ENCODE measurements at places on chromosomes 7 and 10.

GRCh38 chr10:80372675-80373074 lies 16.1 kb downstream of the DYDC2 start:
- DNase-seq: no peak

DNA sequence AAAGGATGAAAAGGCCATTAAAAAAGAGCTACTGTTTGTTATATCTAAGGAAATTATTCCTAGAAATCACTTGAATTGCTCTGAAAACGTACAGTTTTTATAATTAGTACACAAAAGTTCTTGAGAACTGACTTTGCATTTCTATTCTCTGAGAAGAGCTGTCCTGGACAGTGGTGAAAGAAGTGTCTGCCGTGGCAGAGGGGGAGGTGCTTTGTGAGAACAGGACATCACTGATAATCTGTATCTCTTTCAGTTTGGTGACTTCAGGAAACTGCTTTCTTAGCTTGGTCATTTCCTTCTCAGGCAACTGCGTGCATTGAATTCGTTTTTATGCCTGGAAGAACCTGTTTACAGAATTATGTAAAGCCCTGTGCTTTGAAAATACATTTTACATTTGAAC lies 52.1 kb downstream of the POLL start:
- no peak for DNase-seq

GRCh38 chr7:26167303-26167934 lies 15.4 kb downstream of the NFE2L3 start:
- DNase-seq: no peak

- no peak for DNase-seq
These were observed 7.0 kb downstream of the GPR26 start for GRCh38 chr10:123673198-123673597.

DNA sequence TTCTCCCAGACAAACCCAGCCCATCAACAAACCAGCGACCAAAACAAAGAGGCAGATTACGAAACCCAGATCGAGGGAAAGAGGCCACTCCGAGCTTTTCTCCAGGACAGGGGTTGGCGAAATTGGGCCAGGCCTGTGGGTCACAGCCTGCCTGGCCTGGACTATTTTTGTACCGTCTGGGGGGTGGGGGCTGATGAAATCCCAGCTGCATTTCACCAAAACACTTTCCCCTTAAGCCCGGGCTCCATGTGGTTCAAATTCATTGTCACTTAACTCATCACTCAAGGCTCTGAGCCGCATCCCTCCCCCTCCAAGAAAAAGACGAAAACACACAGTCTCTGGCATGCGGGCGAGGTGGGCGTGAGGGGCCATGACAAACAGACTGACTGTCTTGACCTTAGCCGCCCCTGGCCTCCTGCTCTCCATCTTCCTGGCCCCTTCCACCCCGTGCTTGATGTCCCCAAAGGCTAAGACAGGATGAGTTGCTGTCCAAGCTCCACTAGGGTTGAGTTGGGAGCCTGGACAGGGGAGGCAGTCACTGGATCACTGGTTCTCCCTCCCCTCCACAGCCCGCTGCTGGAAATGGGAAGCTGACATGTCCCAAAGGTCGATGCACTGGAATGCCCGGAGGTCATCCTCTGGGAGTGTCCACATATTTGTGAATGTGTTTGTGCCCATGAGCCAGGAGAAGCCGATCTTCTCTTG lies 19.2 kb downstream of the TMEM270 start:
- peak; percentile 55 for DNase-seq

- DNase-seq: no peak
These were observed 15.9 kb downstream of the URGCP start for GRCh38 chr7:43890468-43890867.

- no peak for DNase-seq
These were observed 255.1 kb downstream of the TNS3 start for GRCh38 chr7:47326808-47327207.

GRCh38 chr10:81967716-81968115 lies 92.7 kb downstream of the NRG3 start:
- no peak for DNase-seq

- DNase-seq: no peak
These were observed 59.3 kb upstream of the PLXDC2 start for GRCh38 chr10:19756919-19757318.

GRCh38 chr10:69088471-69088769 lies 517 bp downstream of the SRGN start:
- no peak for DNase-seq

GRCh38 chr10:21814866-21815265 lies 188.7 kb downstream of the DNAJC1 start:
- peak; percentile 59 for DNase-seq

DNA sequence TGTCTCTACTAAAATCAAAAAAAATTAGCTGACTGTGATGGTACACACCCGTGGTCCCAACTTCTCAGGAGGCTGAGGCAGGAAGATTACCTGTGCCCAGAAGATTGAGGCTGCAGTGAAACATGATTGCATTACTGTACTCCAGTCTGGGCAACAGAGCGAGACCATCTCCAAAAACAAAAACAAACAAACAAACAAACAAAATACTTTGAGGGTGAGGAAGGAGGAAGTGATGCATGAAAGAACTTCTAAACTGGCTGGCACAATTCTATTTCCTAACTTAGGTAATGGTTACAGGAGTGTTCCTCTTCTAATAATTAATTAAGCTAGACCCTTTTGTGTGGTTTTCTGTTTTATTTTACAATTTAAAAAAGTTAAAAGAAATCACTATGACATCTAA lies 15.5 kb downstream of the WAPL start:
- no peak for DNase-seq

- DNase-seq: peak; percentile 88
These were observed 562 bp downstream of the TMEM243 start for GRCh38 chr7:87218796-87219544.

DNA sequence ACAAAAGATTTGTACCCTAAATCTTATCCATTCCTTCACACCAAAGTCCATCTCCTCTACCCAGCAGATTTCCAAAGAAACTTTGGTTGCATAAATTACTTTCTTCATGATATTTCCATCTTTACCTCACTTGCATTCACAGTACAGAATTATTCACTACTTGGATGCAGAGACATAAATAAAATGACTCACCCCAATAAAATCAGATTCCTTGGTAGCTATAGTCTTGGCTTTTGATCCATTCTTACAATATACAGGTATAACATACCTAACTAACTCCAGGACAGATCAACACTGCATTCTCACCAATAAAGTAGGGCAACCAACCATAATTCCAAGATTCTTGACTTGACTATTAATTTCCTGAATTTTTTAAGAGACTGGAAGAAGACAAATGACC lies 815.1 kb downstream of the MAGI2 start:
- no peak for DNase-seq

GRCh38 chr10:6580279-6581029 lies 378 bp upstream of the PRKCQ start:
- peak; percentile 47 for DNase-seq

DNA sequence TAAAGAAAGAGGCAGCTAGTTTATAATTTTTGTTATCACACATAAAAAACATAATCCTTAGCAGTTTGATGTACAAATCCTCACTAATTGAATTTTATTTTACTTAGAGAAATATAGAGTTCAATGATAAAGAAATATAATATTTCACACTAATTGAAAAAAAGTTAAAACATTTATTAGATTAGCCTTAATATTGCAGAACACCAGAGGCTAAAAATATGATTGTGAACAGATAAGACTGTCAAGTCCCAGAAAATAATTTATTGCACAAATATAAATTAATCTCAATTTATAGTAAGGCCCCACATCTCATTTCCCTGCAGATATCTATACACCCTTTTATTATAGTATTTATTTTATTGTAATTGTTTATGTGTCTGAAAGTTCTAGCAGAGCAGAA lies 690.8 kb upstream of the PHF14 start:
- no peak for DNase-seq

- DNase-seq: peak; percentile 20
These were observed 17.8 kb downstream of the SCD start for GRCh38 chr10:100364735-100365391.

DNA sequence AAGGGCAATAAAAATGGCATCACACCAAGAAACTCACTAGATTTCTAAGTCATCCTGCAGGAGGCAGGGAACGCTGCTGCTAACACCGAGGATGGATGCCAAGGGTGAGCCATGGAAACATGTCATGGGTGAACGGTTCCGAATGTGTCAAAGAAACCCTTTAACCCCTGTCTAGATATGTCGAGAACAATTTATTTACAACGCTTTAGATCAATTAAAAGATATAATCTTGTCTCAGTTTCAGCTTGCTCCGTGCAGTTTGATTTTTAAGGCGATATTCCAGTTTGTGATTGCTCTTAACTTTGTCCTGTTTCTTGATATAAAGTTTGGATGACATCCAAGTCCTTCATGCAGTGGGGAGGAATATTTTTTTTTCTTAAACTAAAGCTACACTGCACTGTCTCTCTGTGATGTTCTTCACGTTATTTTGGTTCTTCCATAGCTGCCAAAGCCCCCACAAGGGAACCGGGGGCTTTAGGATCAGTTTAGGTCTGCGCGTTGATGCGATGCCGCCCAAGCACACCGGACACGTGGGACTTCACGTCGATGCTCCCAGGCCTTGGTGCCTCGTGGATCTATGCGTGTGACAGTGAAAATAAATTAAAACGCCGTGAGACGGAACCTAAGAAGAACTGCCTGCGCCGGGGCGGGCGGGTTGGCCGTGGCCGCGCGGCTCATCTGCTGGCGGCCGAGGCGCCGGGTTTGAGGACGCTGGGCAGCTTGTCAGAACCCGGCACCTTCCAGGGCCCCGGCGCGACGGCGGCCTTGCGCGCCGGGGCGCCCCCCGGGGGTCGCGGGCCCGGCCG lies 220.3 kb downstream of the PHTF2 start:
- DNase-seq: no peak

GRCh38 chr7:34059136-34059828 lies 153.9 kb downstream of the BMPER start:
- no peak for DNase-seq

GRCh38 chr7:22066522-22066921 lies 120.8 kb upstream of the CDCA7L start:
- DNase-seq: no peak

DNA sequence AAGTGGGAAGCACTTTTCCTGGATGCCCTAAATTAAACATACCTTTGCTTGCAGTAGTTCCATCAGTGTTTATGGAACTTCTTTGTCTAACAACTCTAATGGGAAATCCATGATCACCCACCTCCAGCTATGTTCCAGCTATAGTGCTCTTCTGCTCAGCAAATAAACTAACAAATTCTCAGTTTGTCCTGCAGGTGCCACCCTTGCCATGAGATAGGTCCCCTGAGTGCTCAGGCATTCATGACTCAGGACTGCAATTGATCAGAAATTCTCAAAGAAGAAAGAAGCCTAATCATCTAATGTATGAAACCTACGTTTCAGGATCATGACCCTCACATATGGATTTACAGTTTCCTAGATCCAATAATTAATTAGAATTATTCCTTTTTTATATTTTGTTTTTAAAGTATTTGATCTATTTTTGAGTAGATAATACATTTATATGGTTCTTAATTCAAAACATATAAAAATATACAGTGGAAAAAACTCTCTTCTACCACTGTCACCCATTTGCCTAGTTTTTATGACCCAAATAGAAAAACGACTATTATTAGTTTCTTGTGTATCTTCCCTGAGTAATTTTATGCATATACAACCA lies 48.7 kb upstream of the DYNC1I1 start:
- DNase-seq: peak; percentile 10

- peak; percentile 75 for DNase-seq
These were observed 87.7 kb downstream of the ST7 start for GRCh38 chr7:117041007-117041406.

DNA sequence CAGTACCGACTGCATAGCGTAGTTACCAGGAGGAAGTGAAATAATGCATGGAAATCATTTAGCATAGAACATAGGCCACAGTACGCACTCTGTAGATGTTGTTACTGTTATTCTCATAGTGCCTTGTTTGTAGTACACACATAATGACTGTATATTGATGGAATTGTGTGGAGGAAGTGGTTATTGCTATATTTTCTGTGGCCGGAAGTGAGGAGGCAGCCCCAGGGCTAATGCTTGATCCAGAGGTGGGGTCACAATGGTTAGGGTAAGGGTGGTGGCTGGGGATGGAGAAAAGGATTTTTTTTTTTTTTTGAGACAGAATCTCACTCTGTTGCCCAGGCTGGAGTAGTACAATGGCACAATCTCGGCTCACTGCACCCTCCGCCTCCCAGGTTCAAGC lies 4.5 kb upstream of the MGAM start:
- DNase-seq: peak; percentile 65

- no peak for DNase-seq
These were observed 144.0 kb downstream of the RPS24 start for GRCh38 chr10:78177491-78178185.

DNA sequence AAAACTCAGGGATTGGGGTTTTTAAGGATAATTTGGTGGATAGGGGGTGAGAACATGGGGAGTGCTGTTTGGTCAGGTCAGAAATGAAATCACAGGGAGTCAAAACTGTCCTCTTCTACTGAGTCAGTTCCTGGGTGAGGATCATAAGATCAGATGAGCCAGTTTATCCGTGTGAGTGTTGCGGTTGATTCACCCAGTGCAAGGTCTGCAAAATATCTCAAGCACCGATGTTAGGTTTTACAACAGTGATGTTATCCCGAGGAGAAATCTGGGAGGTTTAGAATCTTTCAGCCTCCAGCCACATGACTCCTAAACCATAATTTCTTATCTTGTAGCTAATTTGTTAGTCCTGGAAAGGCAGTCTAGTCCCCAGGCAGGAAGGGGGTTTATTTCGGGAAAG lies 31.7 kb upstream of the AGR2 start:
- DNase-seq: no peak

GRCh38 chr10:28130267-28130666 lies 131.4 kb upstream of the ODAD2 start:
- DNase-seq: no peak

- DNase-seq: no peak
These were observed 489.4 kb downstream of the DNAJB9 start for GRCh38 chr7:109059089-109059488.

- no peak for DNase-seq
These were observed 269.2 kb upstream of the PPP2R2D start for GRCh38 chr10:131631619-131632018.

DNA sequence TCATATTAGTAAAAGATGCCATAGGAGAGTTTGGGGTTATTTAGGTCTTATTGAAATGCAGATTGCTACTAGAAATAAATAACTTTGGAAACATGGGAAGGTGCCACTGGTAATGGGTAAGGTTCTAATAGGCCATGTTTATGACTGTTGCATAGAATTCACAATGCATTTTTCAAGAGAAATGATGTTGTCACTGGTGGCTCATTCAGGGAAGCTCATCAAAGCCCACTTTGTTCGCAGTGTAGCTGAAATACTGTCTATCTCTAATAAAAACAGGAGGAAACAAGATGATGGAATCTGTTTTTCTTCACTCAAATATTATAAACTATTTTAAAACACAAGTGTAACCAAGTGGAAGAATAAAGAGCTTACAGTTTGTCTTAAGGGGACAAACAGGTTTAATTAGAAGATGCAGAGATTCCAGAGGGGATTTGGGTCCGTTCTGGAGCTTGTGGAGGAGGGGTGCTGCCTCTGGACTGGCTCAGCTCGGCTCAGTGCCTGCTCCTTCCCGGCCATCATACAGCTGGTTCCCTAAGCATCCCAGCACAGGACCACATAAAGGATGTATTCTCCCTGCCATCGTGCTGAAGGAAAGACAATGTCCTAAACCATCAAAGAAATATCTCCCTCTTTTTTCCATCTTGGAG lies 20.4 kb downstream of the OPALIN start:
- no peak for DNase-seq
